T47D (cell line): ENCODE measurements at places on chromosomes 4 and X.
A peak's percentile ranks its signal among the peaks of the same experiment; 100 is the strongest.

- no peak for DNase-seq
Observed at GRCh38 chr4:110815950-110816349, 193.1 kb upstream of the PITX2 start.

DNA sequence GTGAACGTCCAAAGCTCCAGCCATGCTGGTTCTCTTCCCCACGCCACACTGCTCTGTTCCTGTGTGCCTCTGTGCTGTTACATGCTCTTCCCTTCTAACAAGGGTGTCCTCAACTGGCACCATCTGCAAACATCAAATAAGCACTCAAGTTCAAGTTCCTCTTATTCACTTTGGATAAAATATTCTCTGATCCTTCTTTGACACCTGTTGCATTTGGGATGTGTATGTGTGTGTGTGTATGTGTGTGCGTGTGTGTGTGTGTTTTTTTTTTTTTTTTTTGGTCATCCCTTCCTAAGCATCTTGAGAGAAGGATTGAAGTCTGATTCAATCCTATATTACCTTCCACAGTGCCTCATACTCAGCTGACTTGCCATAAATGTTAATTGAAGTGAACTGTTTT is 204.0 kb upstream of the ANXA3 start:
- no peak for DNase-seq

DNA sequence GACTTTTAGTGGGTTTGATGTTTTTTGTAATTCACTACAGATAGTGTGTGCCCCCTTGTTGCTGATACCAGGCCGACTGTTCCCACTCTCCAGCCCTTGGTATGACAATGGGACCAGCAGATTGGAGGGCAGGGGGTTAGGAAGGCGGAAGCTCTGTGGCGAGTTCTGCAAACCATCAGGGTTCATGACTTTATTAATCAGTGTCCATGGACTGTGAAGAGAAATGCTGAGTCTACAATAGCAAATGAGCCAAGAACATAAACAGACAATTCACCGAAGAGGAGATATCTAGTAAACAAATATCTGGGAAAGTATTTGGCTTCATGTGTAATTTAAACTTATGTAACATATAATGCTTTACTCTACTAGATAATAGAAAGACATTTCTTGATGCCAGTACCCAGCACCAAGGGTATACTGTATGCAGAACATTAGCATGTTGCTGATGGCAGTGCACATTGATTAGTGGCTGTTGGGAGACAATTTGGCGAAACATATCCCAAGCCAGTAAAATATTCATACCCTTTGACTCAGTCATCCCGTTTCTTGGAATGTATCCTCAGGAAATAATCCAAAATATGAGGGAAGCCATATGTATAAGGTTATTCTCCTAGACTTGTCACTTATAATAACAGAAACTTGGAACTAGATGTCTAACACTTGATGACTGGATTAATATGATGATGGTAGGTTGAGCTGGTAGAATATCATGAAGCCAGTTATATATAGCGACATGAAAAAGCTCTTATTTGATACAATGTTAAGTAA is 169.4 kb downstream of the PTTG2 start:
- no peak for DNase-seq

- no peak for DNase-seq
Observed at GRCh38 chr4:99856166-99856565, 38.1 kb downstream of the LAMTOR3 start.

GRCh38 chrX:21408307-21408706 is 34.1 kb downstream of the CNKSR2 start:
- no peak for DNase-seq

GRCh38 chr4:154478547-154478946 is 13.1 kb downstream of the DCHS2 start:
- no peak for DNase-seq

DNA sequence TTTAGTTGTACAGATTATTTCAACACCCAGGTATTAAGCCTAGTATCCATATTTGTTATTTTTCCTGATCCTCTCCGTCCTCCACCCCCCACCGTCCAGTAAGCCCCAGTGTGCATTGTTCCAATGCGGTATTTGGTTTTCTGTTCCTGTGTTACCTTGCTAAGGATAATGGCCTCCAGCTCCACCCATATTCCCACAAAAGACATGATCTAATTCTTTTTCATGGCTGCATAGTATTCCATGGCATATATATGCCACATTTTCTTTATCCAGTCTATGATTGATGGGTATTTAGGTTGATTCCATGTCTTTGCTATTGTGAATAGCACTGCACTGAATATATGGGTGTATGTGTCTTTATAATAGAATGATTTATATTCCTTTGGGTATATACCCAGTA is 22.1 kb upstream of the LNX1 start:
- no peak for DNase-seq

DNA sequence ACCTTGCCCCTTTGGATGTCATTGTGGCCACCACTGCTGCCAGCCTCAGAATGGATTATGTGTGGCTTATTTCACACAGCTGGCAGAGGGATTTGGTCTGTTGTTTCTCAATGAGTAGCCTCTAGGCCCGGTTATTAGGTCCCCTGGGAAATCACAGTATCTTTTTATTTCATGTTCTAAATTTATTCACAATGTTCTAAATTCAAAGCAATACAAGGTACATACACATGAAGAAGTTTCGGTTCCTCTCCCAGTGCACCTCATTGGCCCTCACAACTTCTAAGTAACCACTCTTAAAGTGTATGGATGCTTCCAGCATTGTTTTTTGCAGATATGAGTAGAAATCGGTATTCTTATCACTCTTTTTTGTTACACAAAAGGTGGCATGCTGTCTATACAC is 262.7 kb downstream of the RCHY1 start:
- DNase-seq = no peak

DNA sequence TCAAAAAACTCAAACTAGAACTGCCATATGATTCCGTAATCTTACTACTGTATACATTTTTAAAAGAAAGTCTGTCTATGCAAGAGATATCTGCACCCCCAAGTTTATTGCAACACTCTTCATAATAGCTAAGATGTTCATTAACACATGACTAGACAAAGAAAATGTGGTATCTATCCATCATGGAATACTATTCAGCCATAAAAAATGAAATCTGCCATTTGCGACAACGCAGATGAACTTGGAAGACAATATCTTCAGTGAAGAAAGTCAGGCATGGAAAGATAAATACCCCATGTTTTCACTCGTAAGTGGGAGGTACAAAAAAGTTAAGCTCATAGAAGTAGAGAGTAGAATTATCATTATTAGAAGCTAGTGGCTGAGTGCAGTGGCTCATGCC is 87.3 kb upstream of the DHRSX start:
- no peak for DNase-seq

DNA sequence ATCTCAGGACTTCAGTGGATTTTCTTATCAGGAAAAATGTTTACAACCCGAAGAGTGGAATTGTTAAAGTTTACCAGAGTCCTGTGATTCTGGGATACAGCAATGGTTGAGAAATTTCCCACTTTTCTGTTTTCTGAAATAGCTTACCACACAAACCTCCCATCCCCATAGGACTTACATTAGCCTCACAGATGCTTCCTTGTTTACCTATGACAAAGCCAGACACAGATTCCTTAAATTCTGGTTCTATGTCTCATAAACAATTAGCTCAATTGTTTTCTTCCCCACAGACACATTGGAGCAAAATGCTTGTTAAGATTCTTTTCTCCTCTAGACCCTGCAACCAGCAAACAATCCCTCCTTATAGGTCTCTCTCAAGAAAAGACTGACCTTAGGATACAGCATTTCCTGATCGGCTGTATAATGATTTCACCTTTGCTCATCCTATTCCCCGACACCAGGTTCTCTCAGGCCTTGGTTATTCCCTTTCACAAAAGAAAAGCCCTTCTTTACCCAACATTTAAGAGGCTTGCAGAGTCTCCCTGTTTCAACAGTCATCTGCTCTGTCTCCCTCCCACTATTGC is 886.2 kb downstream of the ARAP2 start:
- DNase-seq = no peak

DNA sequence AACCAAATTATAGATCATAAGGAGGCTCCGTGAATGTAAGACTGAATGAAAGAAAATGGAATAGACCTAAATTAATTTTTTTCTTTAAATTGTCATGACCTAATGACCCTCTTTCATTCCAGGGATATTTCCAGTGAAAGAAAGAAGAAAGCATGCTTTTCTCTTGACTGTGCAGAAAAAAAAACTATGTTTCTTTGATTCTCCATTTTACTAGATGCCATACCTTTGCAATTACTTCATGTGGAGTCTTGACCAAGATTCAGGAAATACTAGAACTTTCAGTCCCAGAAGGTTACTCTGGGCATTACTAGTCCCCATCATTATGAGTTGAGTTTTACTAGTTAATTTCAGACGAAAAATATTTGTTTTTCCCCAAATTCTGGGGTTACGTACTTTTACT is 6.4 kb upstream of the COMMD8 start:
- no peak for DNase-seq

GRCh38 chrX:155767051-155767875 is 113.9 kb upstream of the VAMP7 start:
- DNase-seq = peak; percentile 92

DNA sequence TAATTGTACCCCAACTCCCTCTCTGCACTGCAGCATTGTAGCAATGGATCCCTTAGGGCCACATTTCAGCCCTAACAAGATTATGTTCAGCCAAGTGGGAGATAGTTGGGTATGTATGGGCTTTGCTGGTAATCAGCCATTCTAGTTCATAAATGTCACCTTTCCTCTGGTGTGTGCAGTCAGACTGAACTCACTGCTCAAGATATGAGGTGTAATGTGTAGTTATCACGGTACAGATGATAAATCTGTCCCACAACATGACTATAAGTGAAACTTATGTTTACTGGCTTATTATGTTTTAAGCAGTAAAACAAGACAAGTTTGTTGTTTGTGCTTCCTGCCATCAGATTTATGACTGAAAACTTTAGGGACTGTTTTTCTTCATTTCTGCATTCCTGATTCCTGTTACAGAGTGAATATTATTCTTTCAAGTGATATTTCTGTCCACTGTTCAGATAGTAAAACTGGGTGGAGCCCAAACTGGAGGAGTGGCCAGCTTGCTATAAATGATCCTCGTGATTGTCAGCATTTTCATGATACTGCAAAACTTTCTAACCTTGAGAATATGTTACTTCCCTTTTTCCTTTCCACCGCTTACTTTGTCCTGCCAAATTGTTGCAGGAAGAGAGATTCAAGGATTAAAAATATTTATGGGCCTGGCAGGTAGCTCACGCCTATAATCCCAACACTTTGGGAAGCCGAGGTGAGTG is 44.9 kb downstream of the ANAPC4 start:
- DNase-seq = no peak

- no peak for DNase-seq
Observed at GRCh38 chr4:80069108-80069836, 3.8 kb downstream of the ANTXR2 start.

GRCh38 chrX:129737916-129738315 is 863 bp upstream of the XPNPEP2 start:
- no peak for DNase-seq

- no peak for DNase-seq
Observed at GRCh38 chrX:18278449-18278848, 57.8 kb upstream of the BEND2 start.

DNA sequence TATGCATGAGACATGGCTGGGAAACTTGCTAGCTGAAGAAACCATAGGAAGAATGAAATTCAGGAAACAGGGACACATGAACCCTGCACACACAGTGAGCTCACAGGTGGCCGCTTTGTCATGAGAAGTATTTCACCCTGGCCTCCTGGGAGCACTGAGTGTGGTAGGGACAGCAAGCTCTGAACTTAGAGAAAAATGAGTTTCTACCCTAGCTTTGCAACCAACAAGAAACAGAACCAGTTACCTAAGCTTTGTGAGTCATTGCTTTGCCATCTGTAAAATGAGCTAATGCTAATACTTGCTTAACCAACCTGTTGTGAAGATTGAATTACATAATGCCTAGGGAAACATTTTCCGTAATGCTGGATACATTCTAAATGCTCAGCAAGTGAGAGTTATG is 206.6 kb upstream of the HS3ST1 start:
- DNase-seq = peak; percentile 62

- DNase-seq = no peak
Observed at GRCh38 chr4:79585834-79586233, 177.8 kb upstream of the GK2 start.

DNA sequence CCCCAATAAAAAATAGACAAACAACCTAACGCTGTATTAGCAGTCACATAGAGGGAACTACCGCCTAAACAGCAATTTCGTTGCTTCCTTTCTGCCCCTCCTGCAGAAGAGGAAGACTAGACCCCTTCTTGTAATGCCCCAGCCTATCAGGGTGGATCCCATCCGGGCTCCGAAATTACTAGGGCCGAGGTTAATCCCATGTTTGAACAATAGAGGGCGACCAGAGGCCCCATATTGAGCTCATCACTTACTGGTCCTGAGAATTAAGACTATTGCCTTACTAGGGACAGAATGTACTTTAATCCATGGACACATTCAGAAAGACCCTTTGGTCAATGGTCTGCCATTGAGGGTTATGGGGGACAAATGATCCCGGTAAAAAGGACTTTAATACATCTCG is 11.8 kb upstream of the ZNF630 start:
- DNase-seq = peak; percentile 41

- no peak for DNase-seq
Observed at GRCh38 chr4:6682862-6683590, 10.7 kb upstream of the S100P start.

- no peak for DNase-seq
Observed at GRCh38 chrX:38803243-38803587, 2.0 kb downstream of the MID1IP1 start.

GRCh38 chr4:65597697-65598096 is 72.6 kb downstream of the EPHA5 start:
- DNase-seq = no peak

- no peak for DNase-seq
Observed at GRCh38 chr4:178340468-178340867, 898.2 kb upstream of the AGA start.

GRCh38 chrX:109312757-109313156 is 169.1 kb downstream of the GUCY2F start:
- DNase-seq = no peak

GRCh38 chr4:77800483-77801259 is 18.5 kb downstream of the CNOT6L start:
- no peak for DNase-seq

- no peak for DNase-seq
Observed at GRCh38 chr4:166527500-166527899, 654.5 kb downstream of the TLL1 start.

DNA sequence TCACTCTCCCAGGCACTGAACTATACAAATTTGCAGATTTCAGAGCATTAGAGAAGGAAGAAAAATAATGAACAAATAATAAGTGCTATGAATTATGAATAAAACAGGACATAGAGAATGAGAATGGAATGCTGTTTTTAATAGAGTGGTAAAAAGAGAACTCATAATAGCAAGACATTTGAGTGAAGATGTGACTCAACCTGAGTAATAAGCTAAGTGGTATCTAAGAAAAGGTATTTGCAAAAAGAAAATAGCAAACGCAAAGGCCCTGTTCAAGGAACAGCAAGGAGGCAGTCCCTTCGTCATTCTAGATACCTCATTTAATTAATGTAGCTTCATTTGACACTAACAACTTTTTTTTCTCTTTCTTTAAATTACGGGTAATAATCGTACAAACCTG is 1910.0 kb upstream of the TENM3 start:
- no peak for DNase-seq

GRCh38 chr4:126168484-126168883 is 853.7 kb downstream of the FAT4 start:
- no peak for DNase-seq
